ENCODE measurements at places on chromosomes 5 and 9.

GRCh38 chr9:99073347-99073746, 31.6 kb upstream of the TGFBR1 start:
- no peak for DNase-seq

- DNase-seq = no peak
Observed at GRCh38 chr5:78591138-78591612, 57.4 kb downstream of the LHFPL2 start.

GRCh38 chr9:102985162-102985895, 9.8 kb upstream of the CYLC2 start:
- DNase-seq = no peak

- DNase-seq = no peak
Observed at GRCh38 chr9:7033076-7034045, 275.6 kb downstream of the KDM4C start.

GRCh38 chr9:85258823-85259370, 482.9 kb downstream of the AGTPBP1 start:
- DNase-seq = no peak

DNA sequence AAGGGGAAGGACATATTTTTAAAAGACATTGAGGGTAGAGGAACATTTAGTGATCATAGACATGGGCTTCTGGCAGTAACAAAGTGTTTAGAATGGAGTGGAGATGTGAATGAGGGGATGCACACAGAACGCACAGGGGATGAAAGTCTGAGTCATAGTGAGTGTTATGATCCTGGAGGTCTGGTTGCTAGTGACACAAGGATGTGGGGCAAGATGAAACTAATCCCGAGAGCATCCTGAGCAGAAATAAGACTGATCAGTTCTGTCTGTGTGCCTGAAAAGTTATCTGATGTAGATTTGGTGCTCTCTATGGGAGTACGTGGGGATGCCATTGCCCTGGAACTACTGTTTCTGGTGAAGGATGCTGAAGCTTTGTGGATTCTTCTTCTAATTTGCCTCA, 141.1 kb downstream of the CHSY3 start:
- no peak for DNase-seq

DNA sequence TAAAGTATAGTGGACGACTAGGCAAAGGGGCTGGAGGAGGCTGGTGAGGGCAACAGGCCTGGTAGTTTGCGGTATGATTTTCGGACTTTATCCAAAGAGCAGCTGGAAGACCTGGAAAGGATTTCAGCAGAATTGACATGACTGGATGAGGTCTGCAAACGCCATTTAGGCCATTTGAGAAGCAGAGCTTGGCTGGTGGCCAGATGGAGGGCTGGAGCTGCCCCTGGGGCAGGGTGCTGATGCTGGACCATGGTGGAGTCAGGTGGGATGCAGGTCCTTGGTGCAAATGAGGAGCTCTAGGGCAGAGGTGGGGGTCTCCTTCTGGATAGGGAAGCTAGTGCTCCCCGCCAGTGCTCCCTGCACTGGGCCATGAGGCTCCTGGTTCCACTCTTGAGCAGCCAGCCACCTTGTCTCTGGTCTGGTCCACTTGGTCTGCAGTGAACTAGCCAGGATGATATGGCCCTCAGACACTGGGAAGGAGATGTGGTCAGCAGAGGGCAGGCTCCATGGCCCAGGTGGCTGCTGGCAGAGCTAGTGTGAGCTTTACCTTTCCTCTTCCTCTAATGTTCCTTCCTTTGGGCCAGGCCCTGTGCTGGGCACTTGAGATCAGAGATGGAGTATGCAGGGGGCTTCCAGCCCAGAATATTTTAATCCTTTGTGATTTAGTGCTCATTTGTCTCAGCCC, 31.4 kb downstream of the COL27A1 start:
- DNase-seq = no peak

DNA sequence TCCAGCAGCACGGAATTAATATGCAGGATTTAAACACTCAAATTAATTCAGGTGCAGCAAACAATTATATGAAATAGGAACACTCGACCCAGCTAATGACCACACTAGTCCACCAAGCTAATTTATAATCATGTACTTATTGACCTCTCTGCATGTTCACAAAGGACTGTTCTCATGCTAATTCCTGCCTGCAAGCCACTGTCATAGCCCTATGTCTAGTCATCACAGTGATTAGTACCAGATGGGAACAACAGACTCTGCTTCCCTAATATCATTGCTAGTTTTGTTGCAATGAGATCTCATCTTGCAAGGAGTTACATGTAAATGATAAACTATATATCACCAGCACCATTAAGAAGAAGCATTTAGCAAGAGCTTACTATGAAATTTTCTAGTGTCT, 553.0 kb upstream of the GRAMD2B start:
- no peak for DNase-seq

All from esophagus muscularis mucosa (tissue), 4 donors.